ENCODE measurements at places on chromosomes 2 and 18.

GRCh38 chr2:45759310-45759851 lies 107.9 kb downstream of the PRKCE start:
- DNase-seq: no peak

DNA sequence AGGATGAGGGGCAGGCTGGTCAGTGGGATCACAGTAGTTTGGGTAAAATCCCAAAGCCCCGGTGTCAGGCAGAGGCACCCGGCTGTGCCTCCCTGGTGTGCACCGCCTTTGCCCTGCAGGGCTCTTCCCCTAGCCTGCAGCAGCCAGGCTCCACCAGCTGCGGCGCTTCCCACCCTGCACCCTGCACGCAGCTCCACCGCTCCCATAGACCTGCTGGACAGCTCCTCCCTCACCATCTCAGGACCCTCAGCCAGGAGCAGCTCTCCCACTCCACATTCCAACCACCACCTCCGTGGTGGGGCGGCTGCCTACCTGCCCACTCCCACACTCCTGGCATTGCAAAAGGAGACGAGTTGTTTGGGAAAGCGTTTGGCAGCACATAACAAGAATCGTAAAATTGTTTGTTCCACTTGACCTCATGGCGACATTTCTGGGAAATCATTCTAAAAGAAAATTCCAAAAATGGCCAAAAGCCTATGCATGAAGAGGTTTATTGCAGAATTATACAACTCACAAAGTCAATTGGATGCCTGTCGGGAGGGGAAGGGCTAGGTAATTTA lies 287.4 kb upstream of the HDAC4 start:
- DNase-seq: no peak

DNA sequence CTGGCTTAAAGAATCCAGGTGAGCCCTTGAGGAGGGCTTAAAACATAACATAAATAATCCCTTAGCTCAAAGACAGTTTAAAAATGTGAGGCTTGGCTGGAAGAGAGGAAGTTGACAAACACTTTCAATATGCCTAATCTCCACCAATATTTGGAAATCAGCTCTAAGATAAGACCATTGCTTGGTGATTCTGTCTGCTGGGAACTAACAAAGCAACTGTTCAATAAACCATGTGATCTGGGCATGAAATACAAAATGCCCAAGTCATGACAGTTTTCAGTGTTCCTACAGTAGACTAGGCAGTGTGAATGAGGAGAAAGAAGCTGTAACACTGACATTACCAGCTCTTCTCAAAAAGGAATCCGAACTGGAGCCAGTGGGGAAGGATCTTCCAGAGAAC lies 10.7 kb downstream of the MFF start:
- DNase-seq: no peak

DNA sequence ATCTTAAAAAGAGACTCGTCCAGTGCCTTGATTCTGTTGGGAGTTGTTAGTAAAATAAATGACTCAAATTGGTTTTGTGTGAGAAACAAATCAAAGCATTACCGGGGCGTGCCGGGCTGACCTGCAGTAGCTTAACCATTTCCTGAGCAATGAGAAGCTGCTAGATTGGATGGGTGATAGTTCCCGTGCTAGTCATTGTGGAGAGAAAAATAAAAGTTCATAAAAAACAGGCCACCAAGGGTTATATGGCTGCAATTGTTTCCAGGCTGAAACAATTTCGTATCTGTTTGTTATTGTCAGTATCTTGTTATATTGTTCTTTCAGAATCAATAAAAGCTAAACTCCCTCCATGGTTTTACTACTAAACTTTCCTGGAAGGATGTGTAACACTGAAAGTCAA lies 314.4 kb downstream of the MTX2 start:
- DNase-seq: no peak

GRCh38 chr2:59529726-59530125 lies 1023.7 kb downstream of the BCL11A start:
- DNase-seq: no peak

DNA sequence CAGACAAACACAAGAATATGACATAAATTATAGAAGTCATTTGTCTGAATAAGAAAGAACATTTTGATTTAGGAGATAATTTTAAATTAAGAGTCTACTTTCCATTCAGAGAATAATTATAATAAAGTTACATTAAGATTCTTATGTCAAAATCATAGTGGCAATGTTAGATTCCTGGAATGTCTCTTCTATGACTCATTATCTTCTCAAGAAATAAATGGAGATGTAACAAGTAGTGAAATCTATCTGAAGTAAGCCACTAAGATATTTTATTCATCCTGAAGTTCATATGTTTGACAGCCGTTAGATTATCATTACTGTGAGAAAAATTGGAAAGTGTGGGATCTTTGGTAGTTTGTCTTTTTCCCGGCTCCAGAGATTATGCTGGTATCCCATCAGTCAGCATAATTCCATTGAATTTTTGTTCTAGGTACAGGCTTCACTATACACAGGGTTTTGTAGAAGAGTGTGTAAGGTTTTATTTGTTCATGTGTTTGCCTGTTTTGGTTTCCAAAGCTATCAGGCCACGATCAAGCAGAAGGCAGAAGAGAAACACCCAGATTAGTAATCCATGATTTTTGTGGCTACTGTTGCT lies 1246.6 kb upstream of the LRRTM1 start:
- DNase-seq: no peak

- DNase-seq: no peak
Measured at GRCh38 chr2:107809835-107810234, 16.9 kb upstream of the RGPD4 start.

DNA sequence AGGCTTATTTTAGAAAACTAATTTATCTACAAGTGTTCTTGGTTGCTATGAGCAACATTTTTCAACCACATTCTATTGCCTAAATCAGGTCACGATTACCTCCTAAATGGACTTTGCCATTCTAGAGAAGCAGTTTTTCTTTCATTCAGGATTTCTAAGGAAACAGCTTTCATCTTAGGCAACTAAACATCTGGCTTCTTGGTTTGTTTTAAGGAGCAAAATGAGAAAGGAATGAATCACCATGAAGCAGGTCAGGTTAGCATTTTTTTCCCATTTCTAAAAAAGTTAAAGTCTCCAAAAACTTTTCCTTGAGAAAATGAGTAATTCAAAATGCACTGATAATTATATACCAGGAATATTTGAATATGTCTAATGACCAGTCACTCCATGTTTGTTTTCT lies 114.8 kb downstream of the GAREM1 start:
- DNase-seq: no peak

GRCh38 chr2:7272210-7272609 lies 355.0 kb downstream of the RNF144A start:
- DNase-seq: no peak

- no peak for DNase-seq
Measured at GRCh38 chr2:206257350-206257749, 17.1 kb upstream of the ZDBF2 start.

DNA sequence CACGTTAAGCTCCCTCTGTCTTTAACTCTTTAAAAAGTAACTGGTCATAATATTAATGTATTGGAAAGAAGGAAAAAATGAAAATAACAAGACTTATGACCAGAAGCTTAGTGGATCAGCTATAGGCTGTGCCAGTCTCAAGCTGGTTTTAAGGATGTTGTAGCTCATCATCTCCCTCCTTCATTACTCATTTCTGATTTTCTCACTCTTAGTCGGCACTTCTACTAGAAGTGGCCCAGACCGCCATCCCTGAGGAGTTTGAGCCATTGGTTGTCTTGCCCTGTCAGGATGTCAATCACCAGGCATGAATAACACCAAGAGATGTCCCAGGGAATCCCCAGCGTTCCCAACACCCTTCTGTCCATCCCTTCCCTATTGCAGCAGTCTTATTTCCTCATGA lies 151.5 kb downstream of the ASXL3 start:
- DNase-seq: no peak

DNA sequence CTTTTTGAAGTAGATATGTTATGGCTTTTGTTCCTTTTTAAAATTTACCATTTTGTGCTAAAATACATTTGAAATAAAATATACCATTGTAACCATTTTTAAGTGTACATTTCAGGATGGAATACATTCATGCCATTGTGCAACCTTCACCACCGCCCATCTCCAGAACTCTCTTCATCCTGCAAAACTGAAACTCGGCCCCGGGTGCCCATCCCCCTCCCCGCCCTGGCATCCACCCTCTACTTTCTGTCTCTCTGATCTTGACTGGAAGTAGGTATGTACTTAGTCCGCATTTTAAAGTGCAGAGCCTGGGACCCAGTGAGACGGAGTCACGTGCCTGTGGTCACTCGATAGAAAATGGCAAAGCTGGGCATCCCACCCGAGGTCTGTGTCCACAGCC lies 45.6 kb downstream of the DIPK1C start:
- DNase-seq: no peak

DNA sequence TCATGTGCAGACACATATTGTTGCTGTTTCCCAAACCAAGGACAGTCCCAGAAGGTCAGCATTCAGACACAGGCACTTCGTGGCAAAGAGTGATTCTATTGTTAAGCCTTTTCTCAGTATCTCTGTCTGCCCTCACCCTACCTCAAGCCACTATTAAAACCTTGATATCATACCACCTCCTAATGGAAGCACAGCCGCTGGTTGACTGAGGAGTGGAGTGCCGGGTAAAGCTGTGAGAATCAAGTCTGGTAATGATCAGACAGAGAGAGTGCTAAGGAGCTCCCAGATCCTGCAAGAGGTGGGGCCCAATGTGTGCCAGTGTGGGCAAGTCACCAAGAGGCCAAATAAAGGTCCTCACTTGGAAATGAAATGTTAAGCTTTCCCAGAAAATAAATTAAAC lies 819.5 kb downstream of the BCL11A start:
- DNase-seq: no peak

GRCh38 chr18:68660354-68661183 lies 54.3 kb downstream of the TMX3 start:
- peak; percentile 78 for DNase-seq

DNA sequence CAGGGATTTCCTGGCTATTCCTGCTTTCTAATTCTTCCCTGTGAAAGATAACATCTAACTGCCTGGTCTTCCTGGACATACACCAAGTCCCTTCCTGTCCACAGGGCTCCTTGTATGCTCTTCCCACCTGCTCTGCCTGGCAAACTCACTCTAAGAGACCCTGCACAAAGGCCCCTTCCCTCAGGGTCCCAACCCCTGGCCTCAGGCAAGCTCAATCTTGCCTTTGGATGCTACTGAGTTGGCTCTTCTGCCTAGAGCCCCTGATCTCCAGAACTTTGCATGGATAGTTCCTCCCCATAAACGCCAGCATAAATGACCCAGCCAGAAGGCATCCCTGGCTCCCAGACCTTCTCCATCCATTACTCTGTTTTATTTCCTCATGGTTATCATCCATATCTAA lies 98.3 kb upstream of the OTOS start:
- no peak for DNase-seq

- DNase-seq: no peak
Measured at GRCh38 chr18:70258243-70258642, 30.6 kb upstream of the SOCS6 start.
